ENCODE measurements at places on chromosomes 2 and 18.

DNA sequence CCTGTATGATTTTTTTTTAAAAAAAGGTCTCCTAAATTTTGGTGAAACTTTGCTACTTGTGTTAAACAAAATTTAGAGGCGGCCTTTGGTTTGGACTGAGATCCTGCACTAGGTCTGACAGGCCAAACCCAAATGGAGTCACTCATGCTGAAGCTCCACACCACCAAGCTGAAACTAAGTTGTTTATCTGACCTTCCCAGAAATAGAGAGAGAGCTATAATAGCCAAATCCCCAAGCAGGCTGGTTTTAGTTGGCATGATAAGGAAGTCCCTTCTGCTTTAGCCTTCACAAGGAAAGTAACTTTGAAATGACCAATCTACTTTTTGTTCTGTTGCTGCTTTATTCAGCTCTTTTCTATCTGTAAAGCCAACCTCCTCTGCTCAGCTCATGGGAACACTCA is 17.1 kb upstream of the THUMPD2 start:
- no peak for DNase-seq

GRCh38 chr2:56456791-56457190 is 273.0 kb downstream of the CCDC85A start:
- no peak for DNase-seq

DNA sequence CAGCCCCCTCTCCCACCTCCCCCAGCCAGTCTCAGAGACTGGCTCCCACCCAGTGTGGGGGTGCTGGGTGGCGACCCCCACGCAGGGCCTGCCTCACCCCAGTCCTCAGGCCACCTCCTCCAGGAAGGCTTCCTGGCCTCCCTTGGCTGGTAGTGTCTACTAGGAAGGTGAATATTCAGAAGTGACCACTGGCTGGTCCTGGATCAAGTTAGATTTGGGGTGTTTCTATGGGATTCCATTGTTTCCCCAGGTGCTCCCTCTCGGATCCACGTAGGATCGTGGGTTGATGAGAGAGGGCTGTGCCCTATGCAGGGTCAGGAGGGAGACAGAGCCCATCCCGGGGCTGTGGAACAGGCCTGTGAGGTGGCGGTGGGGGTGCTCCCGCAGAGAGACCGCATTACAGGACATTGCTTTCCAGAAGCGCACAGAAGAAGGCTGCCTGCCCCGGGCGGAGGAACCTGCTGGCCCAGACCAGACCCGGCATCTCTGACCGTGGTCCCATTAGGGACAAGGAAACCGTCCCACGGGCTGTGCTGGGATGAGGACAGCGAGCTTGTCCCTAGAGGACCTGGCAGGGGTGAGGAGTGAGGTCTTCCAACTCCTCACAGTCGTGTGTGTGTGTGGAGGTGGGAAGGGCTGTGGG is 3.3 kb downstream of the PDCD1 start:
- DNase-seq: no peak

DNA sequence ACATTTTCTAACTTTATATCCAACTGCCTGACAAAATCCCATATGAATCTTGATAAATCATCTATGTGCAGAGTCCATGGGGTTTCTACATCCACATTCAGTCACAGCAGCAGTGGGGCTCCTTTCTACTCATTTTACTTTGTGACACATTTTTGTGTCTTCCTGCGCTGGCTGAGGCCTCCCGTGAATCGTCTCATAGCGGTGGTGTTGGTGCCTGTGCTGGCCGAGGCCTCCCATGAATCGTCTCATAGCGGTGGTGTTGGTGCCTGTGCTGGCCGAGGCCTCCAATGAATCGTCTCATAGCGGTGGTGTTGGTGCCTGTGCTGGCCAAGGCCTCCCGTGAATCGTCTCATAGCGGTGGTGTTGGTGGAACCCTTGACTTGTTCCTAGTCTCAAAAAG is 17.0 kb downstream of the SNED1 start:
- DNase-seq: no peak

GRCh38 chr18:35050028-35050546 is 8.9 kb downstream of the MAPRE2 start:
- no peak for DNase-seq

DNA sequence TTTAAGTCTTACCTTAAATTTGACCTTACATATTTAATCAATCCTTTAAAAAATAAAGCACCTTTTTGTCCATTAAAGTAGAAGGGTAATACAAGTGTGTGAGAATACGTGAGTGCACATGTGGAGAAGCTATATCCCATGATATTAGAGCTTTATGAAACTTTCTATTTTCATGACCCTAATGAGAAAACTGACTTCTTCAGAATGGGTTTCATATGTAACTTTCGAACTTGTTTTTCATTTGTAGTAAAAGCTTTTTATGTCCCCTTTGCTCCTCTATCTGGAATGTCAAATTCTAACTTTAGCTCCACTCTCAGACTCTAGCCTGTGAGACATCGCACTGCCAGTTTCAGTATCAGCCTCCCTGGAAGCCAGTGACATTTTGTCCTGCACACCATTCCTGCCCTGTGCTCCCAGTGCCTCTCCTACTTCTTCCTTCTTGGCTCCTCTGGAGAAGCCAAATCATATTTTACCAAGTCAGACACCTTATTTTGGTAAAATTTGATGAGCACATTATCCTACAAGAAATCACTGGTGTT is 42.0 kb downstream of the MAPRE2 start:
- no peak for DNase-seq

DNA sequence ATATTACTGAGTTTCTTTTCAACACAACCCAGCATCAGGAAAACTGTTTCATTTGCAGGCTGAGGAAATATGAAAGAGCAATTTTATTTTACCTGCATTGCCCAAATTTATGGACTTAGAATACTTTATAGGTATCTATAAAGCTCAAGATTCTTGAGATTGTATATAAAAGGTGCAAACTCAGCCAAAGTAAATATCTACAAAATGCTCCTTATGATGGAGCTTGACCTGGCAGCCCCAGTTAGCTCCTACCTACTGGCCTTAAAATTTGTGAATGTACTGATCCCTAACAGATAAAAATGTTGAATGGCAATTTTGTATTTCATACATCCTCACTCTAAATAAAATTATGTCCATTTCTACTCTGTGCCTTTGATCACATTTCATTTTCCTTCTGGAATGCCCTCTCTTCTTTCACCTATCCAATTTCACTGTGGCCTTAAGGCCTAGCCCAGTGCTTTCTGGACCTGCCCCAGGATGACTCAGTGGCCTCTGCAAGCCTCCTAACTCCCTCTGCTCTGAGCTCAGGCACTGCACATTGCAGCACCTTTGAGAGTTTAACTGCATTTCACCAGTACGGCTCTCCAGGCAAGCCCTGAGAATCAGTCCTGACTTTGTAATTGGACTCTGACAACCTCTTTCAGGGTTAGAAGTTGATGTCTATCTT is 125.9 kb downstream of the ANTXR1 start:
- no peak for DNase-seq

DNA sequence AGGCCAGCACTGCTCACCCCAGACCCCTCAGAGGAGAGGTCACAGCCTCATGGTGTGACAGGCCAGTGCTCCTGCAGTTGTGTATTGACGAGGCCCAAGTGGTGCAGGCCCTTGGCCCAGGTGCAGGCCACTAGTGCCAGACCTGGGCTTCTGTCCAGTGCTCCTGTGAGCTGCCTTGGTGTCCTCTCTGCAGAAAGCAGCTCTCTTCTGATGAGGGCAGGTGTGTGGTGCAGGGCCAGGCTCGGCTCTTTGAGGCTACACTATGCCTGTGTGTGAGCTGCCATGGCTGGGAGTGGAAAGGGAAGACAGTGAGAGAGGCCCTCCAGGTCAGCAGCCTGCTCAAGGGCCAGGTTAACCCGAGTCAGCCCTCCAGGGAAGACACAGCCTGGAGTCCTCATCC is 17.1 kb downstream of the EHD3 start:
- no peak for DNase-seq

DNA sequence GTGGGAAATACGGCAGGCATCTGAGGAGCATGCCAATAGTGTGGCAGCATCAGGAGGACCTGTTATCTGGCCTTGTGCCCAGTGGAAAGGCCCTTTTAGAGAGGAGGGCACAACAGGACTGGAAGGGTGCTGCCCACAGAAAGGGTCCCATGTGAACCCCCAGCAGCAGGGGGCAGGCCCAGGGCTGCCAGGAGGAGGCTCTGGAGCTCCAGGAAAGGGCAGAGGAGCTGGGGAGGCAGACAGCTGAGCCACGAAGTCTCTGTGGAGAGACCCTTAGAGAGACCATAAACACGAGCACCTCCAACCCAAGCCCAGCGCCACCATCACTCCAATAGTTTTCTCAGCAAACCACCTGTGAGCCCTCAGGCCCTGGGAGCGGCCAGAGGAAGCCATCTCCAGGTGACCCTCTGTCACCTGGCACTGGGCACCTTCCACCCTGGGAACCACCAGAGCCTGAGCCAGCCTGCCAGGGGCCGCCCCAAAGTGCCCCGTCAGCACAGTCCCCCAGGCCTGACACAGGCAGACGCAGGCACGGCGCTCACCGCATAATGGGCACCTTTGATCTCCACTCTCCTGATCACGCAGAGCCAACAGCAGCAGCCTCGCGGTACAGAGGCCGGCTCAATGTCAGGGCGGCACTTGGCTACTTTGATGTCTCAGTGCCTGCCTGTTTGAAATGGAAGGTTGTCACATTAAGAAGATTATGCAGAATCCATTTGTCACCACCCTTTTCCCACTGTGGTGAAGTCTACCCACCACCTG is 162.5 kb upstream of the RAB6C start:
- DNase-seq: no peak

- DNase-seq: no peak
Observed at GRCh38 chr2:579961-580360, 97.2 kb downstream of the TMEM18 start.

GRCh38 chr2:235843591-235844395 is 324.4 kb downstream of the GBX2 start:
- DNase-seq: no peak

GRCh38 chr2:208990716-208991115 is 433.1 kb upstream of the MAP2 start:
- DNase-seq: no peak

- no peak for DNase-seq
Observed at GRCh38 chr2:46716927-46717326, 198.7 kb downstream of the MCFD2 start.

All from right forelimb (tissue), 1 donor.